ENCODE measurements at places on chromosomes 13 and 19.

DNA sequence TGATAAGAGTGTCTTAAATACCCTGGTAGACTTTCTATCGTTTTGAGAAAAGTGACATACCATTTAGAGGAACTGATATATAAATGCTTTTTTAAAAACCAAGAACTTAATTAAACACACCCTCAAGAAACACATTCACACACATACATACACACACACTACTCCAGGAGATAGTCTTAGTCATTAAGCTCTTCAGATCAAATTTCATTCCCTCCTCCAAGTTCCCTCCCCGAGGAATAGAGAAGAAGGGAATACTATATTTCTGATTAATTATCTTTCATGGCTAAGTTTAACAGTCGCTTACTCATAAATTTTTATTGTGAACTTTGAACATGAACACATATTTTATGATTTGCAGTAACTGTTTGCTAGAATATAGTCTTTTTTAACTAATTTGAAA is 1109.5 kb downstream of the SLITRK1 start:
- DNase-seq = no peak

DNA sequence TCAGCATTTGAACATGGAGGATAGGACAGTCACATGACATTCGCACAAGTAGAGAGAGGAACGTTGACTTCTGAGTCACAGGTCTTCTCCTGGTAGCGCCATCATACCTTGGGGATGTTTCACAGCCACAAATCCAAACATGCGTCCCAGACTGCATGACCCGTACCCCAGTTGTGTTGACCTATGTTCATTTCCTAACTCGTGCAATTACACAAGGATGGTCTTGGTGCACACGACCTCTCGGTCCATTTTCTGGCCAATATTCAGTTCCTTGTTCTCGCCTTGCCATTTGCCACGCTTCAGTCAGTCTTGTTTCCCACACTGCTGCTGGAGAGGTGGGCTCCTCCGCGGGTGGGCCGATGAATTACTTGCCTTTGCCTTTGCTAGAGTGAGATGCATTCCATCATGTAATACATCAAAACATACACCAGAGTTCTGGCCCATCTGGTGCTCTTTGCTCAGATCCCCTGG is 87.3 kb downstream of the COL4A2 start:
- no peak for DNase-seq

DNA sequence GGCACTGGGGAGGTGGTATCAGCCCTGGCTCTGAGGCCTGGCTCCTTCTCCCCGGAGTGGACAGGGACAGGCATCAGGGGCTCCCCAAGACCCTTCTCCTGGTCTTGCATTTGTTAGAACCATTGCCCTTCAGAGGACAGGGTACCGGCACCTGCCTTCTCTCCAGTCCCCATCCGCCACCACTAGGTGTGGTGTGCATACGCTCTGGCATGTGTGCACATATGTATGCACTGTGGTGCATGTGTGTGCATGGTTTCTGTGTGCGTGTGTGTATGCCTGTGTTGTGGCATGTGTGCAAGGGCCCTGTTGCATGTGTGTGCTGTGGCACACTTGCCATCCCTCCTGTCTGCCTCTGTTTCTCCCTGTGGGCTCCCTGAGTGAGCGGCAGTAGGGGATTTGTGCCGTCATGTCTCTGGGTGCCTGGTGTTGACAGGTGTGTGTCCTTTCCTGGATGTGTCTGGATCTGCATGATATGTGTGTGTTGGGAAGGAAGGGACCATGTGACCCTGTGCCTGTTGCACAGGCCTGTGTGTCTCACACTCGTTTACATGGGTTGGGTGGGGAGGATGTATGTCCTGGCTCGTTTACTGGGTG is 9.3 kb downstream of the KCTD15 start:
- no peak for DNase-seq

DNA sequence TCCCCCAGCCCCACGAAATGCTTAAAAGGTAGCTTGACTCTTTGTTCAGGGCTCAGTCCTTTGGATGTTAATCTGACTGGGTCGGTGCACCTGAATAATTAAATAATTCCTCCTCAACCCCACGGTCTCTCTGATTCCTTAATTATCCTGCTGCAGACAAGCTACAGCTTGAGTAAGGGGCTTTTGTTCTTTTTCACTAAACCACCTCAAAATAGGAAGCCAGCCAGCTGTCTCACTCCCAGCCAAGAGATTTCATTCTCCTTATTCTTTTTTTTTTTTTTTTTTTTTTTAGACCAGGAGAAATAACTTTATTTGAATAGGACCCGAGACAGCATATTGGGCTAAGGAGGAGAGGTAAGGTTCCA is 7.9 kb upstream of the FCGBP start:
- DNase-seq = no peak

- no peak for DNase-seq
Measured at GRCh38 chr13:99911965-99912566, 59.5 kb downstream of the ZIC5 start.

All from RCC 7860 (cell line).